Mesenteric fat pad (tissue), 1 donor: ENCODE measurements at places on chromosomes 16 and 17. TPM values are rescaled to one million over a fixed set of nuclear protein-coding genes. Genes with fewer than 3 reads are reported as not detected.

DNA sequence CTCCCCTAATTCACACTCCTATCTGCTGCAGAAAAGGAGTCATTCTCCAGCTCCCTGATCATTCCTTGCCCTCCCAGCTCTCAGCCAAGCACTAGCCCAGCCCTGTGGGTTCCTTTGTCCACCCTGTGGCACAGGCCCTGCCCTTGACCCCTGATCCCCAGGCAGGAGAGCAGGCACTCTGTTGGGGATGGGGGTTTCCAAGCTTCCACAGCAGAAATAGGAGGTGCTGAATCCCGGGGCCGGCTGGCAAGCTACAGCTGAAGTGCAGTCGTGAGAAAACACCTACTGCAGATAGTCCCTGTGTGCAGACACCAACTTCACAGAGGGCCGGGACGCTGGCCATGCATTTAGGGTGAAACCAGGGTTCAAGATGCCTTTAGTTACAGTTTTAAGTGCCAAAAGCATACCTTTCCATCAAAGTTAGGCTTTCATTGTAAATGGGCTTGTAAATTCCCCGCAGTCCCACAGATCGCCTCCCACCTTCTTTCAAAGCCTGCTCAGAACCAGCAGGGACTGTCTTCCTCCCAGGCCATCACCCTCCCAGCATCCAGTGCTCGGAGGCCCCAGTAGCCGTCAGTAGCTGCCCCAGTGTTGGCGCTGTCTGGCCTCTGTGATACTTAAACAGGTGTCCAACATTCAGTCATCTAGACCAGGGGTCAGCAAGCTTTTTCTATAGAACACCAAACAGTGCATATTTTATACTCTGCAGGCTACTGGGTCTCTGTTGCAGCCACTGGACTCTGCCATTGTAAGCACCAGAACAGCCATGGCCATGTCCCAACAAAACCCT is 10.6 kb downstream of the CPSF4L start:
- peak; percentile 60 for DNase-seq

DNA sequence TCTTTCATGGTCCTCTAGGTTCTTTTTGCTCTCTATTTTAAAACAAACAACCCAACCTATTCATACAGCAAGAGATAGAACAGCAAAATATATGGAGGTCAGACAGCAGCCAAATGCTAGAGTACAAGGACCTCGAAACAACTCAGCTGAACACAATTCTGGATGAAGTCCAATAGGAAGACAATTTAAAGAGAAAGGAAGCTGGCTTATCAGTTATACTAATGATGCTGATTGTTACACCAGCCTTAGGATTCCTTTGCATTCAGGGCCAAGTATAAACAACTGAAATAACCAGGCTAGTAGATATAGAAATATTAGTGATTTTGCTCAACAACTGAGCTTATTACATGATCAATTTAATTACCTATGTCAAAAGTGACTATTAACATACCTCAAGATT is 2.5 kb downstream of the SSH2 start:
- no peak for DNase-seq

DNA sequence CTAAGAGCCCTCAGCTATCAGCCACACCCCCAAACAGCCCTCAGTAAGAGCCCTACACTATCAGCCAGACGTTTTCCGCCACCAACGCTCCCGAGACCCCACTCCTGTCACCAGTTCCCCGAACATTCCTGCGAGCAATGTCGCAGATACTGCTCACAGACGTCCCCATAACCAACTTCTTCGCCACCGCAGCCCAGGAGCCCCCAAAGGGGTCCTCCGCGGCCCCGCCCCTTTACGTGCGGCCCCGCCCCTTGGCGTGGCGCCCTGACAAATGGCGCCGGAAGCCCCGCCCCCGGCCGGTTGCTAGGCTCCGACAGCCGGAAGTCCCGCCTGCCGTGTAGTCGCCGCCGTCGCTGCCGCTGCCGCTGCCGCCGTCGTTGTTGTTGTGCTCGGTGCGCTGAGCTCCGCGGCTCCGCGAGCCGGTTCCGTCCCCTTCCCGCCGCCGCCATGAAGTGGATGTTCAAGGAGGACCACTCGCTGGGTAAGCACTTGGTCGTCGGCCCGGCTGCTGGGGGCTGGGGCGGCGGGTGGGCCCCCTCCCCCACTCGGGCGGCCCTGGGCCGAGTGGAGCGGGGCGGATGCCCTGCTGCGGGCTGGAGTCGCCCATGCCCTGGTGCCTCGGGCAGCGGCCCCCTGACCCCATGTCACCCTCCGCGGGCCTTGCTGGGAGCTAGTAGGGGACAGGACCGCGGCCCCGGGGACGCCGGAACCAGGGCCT is at the start of gene GABARAPL2:
GABARAPL2 (plus strand) TSS at position 340 of the 718 bp plus-strand sequence; CDS start at position 448, 108 bp downstream.
- DNase-seq: peak; percentile 96

DNA sequence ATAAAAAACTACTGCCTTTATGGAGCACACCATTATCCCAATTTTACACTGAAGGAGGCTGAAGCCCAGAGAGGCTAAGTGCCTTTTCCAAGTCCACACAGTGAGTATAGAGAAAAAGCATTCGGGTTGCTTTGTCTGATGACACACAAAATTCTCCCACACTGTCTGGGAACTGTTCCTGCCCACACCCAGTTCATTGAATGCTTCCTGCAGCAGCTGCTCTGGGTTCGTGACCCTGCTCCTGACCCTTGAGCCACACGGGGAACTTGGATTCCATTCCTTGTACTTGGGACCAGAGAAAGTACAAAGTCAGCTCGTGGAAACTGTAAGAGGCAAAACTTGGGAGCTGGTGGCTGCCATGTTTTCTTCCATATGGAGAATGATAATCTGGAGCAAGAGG is 57.9 kb downstream of the AKAP1 start:
- no peak for DNase-seq

- DNase-seq: no peak
These were observed 35.6 kb downstream of the CLEC3A start for GRCh38 chr16:78057803-78058564.

ABCC1 gene
- total RNA-seq: 42.8 TPM

KCNH4 gene
- total RNA-seq: 0.55 TPM
